ENCODE measurements at places on chromosomes 7 and 10.
A peak's percentile ranks its signal among the peaks of the same experiment; 100 is the strongest.

- peak; percentile 9 for DNase-seq
These were observed 289.3 kb downstream of the PTEN start for GRCh38 chr10:88152728-88153133.

- DNase-seq, result no peak
These were observed 69.4 kb downstream of the VOPP1 start for GRCh38 chr7:55502858-55503440.

GRCh38 chr7:94008537-94008936 lies 4.4 kb upstream of the BET1 start:
- no peak for DNase-seq

DNA sequence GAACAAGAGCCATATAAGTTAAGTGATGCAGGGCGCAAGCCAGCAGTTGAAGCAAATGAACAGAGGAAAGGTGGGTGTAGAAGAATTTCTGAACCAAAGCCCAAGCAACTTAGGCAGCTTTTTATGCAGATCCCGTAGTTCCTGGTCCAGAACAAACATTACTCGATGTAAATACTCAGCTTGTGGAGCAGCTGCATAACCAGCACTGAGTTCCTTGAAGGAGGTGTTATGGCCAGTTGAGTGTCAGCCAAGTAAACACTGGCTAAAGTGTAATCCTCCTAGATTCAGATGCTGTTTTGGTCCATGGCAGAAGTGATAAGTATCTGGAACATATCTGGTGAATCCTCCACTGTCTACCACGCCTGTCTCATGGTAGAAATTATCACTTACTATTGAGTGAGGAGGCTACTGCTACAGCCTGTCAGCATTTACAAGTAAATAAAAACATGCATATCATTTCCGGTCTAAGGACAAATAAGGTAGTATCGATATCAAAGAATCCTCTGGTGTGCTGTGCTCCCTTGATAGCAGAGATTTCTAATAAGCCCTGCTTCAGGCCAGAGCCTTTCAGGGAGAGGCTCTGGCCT lies 213.9 kb downstream of the DYNC1I1 start:
- DNase-seq, result no peak

DNA sequence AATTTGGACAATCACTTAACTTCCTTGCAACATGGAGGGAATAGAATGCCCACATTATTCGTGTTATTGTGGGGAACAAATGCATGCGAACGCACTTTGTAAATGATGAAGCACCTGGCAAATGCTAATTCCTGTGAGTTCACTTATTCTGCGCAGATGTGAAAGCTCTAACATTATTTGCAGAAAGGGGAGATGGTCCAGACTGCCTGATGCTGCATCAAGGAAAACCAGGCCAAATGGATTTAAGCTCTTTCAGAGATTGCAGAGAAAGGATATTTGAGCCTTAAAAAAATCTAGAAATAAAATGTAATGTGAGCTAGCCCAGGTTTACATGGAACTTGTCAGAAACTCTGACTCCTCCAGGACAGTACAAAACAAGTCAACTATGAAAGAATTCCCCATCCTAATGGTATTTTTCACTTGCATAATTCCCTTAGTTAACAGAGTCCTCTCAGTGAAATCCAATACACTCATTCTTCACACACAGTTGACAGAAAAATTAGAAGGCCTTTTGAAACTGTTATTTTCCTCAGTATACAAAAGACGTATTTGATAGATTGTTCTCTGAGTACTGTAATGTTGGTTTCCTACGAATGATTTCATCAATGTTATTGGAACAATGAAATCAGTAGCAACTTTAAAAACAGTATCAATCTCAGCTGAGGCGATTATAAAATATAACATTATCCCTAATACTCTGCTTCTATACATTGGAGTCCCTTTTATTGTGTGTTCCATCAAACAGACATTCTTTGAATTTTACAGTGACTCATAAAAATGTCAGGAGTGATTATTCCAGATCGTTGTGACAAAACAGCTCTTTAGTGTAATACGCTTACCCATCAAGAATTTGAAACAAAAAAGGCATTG lies 136.3 kb upstream of the ANK3 start:
- no peak for DNase-seq

DNA sequence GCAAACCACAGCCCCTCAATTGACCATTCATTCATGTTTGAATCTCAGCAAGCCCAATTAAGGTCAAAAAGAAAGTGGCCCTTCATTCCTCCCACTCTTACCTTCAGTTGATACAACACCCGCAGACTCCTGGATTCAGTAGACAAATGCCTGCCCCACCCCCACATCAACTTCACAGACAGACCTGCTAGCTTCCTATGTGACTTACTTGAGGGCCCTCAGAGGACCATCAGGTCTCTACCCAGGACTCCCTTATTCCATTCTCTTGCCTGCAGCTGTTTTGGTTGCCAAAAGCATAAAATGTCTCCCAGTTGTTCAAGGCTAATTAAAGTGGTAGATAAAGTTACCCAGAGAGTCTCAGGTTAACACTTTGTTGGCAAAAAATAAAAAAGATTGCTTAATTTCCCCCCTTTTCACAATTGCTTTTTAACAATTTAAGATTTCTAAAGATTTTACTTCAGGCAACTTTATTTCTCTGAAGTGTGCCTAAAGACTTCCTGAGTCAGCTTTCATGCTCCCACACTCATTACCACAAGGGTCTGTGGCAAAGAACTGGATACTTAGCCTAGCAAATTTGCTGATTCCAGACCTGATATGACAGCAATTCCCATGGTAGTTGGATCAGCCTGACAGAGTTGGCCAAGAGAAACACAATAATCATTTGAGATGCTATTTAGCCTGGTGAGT lies 3.3 kb upstream of the MTERF1 start:
- no peak for DNase-seq

DNA sequence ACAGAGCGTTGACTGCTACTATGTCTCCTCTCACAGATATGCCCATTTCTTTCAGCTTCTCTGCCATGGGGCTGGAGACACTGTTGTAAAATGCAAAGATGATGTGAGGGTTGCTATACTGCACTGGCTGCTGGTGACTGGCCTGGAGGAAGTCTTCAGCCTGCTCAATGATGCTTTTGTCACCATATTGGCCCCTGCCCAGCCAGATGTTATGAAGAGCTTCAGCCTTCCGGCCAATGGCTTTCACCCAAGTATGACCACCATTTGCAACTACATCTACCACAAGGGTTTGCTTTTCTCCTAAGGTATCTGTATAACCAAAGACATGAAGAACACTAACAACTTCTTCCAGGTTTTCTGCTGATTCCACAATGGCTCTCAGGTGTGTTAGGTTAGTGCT lies 1.6 kb downstream of the C7orf25 start:
- no peak for DNase-seq

DNA sequence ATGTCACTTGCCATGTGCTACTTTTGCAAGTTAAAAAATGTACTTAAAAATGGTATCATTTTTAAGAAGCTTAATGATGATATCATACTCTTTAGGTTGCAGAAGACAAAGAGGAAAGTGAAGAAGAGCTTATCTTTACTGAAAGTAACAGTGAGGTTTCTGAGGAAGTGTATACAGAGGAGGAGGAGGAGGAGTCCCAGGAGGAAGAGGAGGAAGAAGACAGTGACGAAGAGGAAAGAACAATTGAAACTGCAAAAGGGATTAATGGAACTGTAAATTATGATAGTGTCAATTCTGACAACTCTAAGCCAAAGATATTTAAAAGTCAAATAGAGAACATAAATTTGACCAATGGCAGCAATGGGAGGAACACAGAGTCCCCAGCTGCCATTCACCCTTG lies 6.1 kb downstream of the LMOD2 start:
- DNase-seq, result no peak

GRCh38 chr7:19565602-19566001 lies 143.2 kb downstream of the POLR1F start:
- DNase-seq, result no peak

GRCh38 chr7:93414574-93414973 lies 159.9 kb downstream of the CALCR start:
- DNase-seq, result no peak

GRCh38 chr7:137804836-137805235 lies 41.9 kb downstream of the DGKI start:
- DNase-seq, result no peak

- no peak for DNase-seq
These were observed 89.0 kb downstream of the PPP1R9A start for GRCh38 chr7:94996369-94996768.

DNA sequence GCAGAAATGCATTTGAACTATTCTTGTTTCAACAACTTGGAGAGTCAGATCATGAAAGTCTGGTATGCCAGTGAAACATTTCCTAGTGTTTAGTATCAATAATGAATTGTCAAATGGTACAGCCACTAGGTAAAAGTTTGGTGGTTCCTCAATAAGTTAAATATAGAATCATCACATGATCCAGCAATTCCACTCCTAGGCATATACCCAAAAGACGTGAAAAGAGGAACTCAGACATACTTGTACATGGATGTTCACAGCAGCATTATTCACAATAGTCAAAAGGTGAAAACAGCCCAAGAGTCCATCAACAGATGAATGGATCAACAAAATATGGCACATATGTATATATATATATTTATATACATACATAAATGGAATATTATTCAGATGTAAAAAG lies 67.0 kb upstream of the HPS1 start:
- DNase-seq, result no peak

- no peak for DNase-seq
These were observed 80.3 kb upstream of the SCIN start for GRCh38 chr7:12490107-12490688.

DNA sequence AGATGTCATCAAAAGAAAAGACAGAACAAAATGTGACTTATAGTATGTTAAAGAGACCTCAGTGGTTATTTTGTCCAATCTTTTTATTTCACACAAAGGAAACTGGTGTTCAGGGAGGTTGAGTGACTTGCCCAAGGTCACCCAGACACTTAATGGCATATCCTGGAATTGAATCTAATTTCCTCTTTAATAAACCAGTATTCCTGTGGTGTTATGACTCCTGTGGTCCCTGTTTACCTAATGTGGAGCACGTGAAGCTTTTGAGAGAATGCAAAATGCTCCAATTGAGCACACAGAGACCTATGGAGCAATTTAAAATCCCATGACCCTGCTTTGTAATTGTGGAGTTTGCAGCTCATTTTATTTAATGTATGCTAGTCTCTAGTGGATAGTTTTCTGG lies 251.9 kb downstream of the REEP3 start:
- no peak for DNase-seq

- DNase-seq, result no peak
These were observed 120.0 kb upstream of the EGFR start for GRCh38 chr7:54898659-54899340.

GRCh38 chr10:129727071-129727470 lies 237.0 kb downstream of the EBF3 start:
- no peak for DNase-seq

DNA sequence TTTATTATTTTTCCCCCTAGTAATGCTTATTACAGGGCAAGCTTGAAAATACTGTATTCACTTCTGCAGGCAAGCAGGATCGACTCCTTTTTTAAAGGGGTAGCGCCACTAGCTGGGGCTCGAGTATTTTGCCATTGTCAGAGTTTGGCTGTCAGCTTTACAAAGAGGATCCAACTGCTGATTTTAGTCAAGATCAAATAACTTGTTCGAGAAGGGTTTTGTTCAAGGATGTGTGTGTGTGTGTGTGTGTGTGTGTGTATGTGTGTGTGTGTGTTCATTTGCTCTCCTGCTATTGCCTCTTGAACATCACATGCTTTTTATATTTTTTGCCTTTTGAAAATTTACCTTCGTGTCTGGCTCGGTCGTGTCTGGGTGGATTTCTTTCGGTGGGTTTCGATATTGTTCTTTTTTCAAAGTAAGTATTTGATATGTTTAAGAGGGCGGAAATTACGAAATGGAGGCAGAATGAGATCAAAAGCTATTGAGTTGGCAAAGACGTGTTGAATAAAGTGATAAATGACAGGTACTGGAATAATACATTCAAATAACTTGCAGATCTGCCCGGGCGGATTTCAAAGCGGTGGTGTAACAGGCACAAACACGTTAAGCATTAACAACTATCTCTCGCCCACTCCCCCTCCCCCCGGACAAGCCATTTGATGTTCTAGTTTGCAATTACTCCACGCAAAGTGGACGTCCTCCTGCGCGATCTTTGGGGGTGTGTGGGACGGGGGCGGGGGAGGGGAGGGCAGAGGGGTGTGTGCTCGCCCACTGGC lies 1.1 kb downstream of the ARID5B start:
- peak; percentile 40 for DNase-seq

DNA sequence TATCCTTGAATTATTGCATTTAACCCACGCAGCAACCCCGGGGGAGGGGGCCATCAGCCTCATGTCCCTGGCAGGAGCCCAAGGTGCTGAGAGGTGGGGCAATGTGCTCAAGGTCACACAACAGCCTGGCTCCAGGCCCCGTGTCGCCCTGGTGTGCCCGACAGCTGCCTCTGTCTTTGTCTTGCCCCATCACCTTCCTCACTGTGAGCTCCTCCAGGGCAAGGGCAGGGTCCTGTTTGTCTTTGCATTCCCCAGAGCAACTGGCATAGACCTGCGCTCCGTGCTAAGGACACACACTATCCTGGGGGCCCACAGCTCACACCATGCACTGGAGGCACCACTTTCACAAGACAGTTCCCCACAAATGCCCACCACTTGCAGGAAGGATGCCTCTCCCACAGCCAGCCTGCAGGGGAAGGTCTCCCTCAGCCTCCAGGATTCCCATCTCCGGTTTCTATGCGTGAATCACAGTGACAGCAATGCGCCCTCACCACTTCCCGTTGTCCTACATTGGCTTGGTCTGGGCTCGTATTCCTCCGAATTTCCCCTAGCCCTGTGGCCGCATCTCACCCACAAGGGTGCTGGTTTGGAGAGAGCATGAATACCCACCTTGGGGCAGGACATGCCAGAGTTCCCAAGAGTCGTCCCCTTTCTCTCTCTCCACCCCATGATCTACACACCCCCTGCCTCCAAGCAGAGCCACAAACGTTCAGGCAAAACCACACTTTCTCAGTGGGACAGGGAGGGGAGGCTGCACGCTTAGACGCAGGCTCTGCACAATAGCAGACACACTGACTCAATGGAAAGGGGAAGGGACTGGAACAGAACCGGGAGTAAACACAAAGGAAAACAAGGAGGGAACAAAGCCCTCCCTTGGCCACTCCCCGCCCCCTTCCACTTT lies 10.3 kb downstream of the ITPRIP start:
- no peak for DNase-seq

- DNase-seq, result no peak
These were observed 453 bp upstream of the GALNT17 start for GRCh38 chr7:71131256-71132126.

DNA sequence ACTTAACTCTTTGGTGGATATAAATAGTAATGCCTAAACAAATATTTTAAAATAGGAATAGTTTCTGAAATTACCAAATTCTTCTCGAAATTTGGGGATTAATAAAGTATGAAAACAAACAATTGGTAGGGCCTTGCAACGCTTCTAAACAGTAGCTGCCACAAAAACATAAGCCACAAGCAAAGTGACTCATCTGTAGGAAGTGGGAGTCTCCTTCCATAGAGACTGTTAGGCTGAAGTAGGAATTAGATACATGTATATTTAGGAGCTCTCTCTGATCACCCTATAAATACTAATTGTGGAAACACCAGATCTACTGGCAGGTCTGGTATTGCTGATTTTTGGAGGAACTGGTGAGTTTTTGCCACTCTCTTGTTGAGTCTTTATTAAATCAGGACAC lies 5.7 kb upstream of the LMOD2 start:
- DNase-seq, result no peak

Measured in stimulated activated CD4-positive, alpha-beta T cell treated with anti-CD3 and anti-CD28 coated beads, TNF-alpha, amount 100 ng/mL, for 48 hours (primary cell).